ENCODE measurements at places on chromosomes 16 and 17.

- no peak for DNase-seq
These were observed 127.5 kb upstream of the WSCD1 start for GRCh38 chr17:5942687-5943086.

- DNase-seq, result no peak
These were observed 1.4 kb downstream of the MPRIP start for GRCh38 chr17:17043461-17044271.

- no peak for DNase-seq
These were observed 50.1 kb downstream of the LMF1 start for GRCh38 chr16:920717-921116.

DNA sequence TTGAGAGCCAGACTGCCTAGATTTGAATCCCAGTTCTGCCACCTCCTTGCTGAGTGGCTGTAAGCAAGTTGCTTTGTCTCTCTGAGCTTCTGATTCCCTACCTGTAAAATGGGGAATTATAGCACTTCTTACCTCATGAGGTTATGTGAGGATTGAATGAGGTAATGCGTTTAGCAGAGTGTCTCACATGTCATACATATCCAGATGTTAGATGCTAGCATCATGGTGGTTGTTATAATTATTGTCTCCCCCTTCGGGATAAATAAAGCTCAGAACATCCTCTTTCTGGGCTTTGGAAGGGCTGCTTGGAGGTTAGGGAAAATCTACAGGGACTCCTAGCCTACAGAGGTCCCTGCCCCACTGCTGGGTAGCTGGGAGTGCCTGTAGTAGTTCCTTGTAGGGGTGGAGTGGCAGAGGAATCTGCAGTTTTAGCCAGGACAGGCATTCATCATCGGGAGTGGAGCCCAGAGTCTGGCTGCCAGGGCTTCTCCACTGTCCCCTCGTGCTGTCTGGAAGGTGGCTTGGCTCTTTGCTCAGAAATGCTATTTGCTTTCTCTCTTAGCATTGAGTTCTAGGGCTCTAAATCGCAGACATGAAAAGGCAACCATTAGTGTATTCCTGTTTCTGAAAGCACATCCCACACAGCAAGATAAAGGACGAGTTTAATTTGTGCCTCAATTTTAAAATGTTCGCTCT, 137.9 kb upstream of the CACNG3 start:
- DNase-seq, result no peak

- DNase-seq, result peak; percentile 94
These were observed 952 bp upstream of the PRSS27 start for GRCh38 chr16:2720719-2721633.

GRCh38 chr17:18107971-18108370, 585 bp upstream of the MYO15A start:
- no peak for DNase-seq

DNA sequence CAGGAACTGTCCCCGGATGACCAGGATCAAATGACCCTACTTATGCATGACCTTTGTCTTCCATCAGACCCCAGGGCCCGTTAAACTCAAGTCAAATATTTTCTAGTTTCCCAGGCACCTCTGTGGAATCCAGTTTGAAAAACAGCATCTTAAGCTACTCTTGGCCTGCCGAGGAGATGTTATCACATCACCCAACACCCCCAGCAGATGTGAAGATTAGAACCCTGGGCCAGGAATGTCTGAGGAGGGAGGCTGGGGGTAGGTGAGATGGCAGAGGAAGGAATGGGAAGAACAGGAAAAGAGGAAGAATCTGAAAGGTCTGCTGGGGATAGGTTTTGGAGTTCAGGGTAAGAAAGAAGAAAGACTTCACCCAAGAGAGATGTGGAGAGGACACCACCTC, 79.2 kb downstream of the AXIN2 start:
- no peak for DNase-seq

- no peak for DNase-seq
These were observed 53.0 kb downstream of the VAC14 start for GRCh38 chr16:70747703-70748631.

DNA sequence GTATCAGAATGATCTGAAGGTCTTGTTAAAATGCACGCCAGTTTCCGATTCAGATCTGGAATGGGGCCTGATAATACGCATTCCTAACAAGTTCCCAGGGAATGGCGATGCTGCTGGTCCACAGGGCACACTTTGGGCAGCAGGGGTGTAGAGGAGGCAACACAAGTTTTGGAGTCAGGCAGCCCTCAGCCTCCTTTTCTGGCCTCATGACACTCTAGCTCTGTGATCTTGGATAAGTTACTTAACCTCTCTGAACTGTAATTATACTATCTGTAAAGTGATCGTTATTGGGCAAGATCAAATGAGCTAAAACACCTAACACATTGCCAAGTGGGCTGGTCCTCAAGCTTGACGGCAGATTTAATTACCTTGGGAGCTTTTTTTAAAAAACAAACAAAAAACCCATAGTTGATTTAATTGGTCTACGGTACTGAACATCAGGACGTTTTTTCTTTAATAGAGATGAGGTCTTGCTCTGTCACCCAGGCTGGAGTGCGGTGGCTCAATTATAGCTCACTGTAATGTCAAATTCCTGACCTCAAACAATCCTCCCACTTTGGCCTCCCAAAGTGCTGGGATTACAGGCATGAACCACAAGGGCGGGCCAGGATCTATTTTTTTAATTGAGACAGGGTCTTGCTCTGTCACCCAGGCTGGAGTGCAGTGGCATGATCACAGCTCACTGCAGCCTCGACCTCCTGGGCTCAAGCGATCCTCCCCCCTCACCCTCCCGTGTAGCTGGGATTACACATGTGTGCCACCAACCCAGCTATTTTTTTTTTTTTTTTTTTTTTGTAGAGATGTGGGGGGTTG, 10.0 kb upstream of the MRPS23 start:
- no peak for DNase-seq

Data from AG08396 (cell line).